Stimulated activated CD4-positive, alpha-beta T cell treated with anti-CD3 and anti-CD28 coated beads, TNF-alpha, amount 100 ng/mL, for 24 hours (primary cell): ENCODE measurements at places on chromosomes 12 and 14.

DNA sequence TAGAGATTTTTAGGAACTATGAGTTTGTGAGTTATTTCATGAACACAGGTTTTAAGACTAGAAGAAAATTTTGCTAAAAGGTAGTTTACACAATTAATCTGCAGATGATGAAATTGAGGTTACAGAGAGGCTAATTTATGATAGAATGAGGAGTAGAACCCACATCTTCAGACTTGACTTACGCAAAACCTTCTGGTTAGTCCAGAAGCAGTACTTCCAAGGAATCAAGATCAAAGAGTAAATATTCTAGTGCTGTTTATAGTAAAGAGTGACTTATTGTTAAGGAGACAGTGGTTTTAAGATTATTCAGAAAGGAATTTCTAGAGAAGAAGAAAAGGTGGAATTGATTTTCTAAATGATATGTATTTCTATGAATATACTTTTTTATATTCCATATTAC, 10.6 kb upstream of the KITLG start:
- no peak for DNase-seq

DNA sequence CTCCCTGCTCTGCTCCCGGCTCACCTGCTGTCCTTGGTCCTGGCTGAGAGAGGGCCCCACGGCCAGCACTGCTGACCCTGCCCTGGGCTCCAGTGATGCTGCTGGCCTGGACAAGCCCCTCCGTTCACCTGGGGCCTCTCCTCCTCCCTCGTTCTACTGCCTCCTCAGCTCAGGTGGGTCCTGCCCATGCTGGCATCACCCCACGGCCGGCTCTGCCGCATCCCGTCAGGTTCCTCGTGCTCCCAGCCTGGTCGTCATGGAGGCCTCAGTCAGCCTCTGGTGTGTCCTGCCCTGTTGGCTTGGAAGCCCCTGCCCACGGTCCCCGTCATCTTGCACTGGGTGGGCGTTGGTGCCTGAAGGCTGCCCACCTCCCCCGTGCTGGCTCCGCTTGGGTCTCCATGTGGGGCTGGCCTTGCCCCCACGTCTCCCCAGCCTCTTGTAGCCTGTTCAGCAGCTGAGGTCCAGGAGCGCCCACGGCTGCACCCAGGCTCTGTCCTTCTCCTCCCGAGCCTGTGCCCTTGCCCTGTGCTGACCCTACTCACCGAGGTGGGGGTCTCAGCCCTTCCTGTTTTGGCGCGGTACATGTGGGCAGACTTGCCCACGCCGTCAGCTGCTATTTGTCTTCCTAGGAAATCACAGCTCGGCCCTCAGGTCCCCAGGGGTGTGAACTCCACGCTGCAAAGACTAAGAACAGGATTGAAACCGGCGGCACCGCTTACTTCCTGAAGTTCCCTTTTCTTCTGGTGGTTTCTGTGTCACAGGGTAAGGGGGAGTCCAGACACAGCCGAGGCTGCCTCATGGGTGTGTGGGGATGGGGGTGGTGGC, 121.6 kb downstream of the TMEM121 start:
- no peak for DNase-seq

DNA sequence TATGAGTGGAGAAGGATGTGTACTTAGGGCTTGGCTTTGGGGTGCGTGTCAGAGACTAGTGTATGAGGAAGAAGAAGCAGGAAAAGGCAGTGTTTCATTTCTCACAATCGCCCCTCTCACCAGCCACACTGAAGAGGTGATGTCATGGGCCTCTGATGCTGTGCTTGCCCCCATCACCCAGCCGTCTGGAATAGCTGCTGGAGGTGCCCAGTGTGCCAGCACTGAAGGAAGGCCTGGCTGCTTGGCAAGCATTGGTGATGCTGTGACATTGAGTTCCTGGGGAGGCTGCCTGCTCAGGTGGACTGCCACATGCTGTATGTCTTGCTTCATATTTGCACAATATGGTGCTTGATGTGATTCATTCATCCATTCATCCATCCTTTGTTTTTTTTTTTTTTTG, 56.2 kb downstream of the CRADD start:
- DNase-seq = no peak

- DNase-seq = no peak
These were observed 25.0 kb downstream of the OTUB2 start for GRCh38 chr14:94051115-94051514.

- no peak for DNase-seq
These were observed 254.7 kb downstream of the ADGRD1 start for GRCh38 chr12:131208425-131208824.
